ENCODE measurements at places on chromosomes 7 and 10. TPM values are rescaled to one million over a fixed set of nuclear protein-coding genes. Genes with fewer than 3 reads are reported as not detected.

NEUROG3 gene
- total RNA-seq: not detected

GPAM gene
- 7.0 TPM for total RNA-seq

CNPY1 gene
- total RNA-seq: 0.40 TPM

TAS2R41 gene
- not detected for total RNA-seq

CPED1 gene
- 10.1 TPM for total RNA-seq

PON3 gene
- not detected for total RNA-seq

DNA sequence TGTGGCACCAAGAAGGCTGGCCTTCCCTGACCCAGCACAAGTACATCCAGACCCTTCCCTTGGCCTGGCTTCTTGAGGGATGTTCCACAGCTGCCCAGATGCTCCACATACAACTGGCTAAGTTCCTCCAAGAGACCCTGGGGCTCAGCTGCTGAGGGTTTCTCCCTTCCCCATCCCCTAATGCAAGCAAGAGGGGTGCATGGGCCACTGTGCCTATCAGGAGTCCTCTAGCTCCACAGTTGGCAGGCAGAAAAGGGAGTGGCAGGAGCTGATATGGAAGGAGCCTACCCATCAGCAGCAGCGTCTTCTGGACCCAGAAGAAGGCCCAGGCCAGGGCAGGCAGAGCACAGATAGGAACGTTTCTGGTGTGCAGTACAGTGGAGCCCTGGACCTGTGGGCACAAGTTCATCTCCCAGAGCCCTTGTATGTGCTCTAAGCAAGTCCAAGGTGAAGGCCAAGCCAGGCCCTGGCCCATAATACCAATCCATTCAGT, 26.2 kb downstream of the VSIR start:
- DNase-seq: no peak

GRCh38 chr10:19003341-19003740, 45.3 kb upstream of the MALRD1 start:
- DNase-seq: no peak

- no peak for DNase-seq
Observed at GRCh38 chr10:15483215-15484075, 112.4 kb upstream of the FAM171A1 start.

- DNase-seq: no peak
Observed at GRCh38 chr7:114047889-114048288, 129.1 kb upstream of the PPP1R3A start.

DNA sequence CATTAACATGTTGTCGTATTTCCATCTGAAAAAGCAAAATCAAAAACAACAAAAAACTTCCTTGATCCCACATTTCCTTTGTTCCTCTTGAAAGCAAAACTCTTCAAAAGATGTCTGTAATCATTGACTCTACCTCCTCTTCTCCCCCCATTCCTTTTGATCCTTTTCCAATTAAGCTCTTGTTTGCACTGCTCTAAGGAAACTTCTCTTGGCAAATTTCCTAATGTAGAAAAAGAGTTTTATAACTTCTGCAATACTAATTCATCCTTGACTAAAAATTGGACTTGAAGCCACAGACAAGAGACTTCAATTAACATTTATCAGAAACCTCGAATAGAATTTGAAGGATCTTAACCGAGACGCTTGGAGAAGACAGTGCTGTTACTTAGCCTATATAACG, 317.1 kb upstream of the SEMA3C start:
- DNase-seq: no peak

DNA sequence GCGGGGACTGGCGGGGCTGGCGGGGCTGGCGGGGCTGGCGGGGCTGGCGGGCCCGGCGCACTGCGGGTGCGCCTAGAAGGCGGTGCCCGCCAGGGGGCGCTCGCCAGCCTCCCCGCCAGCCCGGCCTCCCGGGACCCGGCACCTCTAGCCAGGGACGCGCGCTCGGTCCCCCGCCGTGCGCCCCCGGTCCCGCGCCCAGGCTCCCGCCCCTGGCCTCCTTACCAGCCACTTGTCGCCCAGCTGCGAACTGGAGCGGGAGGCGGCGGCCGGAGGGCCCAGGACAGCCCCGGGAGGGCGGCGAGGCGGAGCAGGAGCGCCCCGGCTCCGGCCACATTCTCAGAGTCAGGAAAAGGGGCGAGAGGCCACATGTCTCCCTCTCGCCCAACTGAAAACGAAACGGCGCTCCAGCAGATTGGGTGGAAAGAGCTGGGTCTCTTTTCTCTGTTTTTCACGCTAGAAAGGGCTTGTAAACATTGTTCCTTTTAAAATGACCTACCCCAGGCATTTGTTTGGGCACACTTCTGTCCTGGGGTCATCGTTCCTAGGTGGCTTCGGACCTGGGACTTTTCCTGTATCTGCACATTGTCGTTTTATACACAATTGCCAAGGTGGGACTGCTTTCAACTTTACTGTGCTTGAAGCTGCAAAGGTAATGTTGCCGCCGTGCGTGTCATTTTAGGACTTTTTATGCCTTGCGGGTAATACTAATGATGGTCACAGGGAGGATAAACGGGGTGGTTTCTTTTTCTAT, 378 bp upstream of the PRKCQ start:
- DNase-seq: peak; percentile 56

GRCh38 chr7:155258226-155258560, 39.5 kb upstream of the INSIG1 start:
- DNase-seq: no peak

DNA sequence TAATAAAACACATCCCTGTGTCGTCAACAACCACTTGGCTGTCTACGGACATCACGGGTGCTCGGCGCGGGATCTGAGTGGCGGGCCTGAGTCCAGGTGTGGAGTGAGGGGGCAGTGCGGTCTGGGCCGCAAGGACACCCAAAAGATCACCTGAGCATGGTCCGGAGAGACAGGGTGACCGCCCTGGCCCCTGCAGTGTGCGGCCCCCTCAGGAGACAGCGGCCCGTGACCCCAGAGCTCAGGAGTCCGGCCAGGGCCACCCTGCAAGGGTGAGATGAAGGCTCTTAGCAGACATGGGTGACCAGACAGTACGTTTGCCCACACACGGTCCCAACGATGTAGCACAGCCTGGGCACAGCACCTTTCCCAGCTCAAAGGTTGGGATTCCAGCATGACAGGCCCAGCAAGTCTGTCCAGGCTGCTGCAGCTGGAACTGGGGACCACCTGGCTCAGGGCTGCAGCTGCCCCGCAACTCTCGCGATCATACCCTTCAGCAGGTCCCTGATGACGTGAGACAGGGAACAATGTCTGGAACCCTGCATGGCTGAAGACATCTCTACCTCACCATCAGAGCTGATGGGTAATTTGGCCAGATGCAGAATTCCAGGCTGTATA, 237.8 kb downstream of the ELFN1 start:
- no peak for DNase-seq
